ENCODE measurements at places on chromosomes 7 and 10.

- DNase-seq = no peak
Measured at GRCh38 chr7:157658851-157659412, 322.1 kb downstream of the DNAJB6 start.

GRCh38 chr7:88091988-88092675 lies 127.7 kb downstream of the SRI start:
- DNase-seq = no peak

GRCh38 chr10:27319752-27320431 lies 79.3 kb upstream of the ACBD5 start:
- peak; percentile 59 for DNase-seq

DNA sequence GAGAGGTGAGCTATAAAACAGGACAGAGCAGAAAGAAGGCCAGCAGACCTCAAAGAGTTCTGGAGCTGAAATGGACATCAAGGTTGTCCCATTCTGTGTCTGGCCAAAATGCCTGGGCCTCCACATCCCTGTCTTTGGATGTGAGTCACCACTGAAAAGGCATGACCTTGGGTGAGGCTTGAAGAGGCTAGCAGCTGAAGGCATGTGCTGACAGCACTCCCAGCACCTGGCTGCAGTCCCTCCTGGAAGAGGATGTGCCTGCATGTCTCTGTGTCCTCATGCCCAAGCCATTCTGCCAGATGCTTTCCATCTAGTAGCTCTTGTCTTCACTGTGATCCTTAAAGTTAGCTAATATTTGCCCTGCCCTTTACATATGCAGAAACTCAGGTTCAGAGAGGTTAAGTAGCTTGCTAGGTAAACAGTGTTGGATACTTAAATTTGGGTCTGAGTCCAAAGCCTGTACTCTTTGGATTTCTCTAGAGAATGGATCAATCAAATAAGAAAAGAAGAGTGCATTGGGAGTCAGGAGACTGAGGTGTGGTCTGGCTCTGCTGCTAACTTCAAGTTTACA lies 35.8 kb downstream of the HECW1 start:
- no peak for DNase-seq

- no peak for DNase-seq
Measured at GRCh38 chr7:144525956-144526355, 122.5 kb upstream of the NOBOX start.

GRCh38 chr10:60296073-60296472 lies 93.6 kb downstream of the ANK3 start:
- DNase-seq = no peak

GRCh38 chr7:30074422-30075030 lies 46.3 kb downstream of the PLEKHA8 start:
- DNase-seq = peak; percentile 83

- no peak for DNase-seq
Measured at GRCh38 chr10:89861584-89862301, 160.4 kb downstream of the KIF20B start.

DNA sequence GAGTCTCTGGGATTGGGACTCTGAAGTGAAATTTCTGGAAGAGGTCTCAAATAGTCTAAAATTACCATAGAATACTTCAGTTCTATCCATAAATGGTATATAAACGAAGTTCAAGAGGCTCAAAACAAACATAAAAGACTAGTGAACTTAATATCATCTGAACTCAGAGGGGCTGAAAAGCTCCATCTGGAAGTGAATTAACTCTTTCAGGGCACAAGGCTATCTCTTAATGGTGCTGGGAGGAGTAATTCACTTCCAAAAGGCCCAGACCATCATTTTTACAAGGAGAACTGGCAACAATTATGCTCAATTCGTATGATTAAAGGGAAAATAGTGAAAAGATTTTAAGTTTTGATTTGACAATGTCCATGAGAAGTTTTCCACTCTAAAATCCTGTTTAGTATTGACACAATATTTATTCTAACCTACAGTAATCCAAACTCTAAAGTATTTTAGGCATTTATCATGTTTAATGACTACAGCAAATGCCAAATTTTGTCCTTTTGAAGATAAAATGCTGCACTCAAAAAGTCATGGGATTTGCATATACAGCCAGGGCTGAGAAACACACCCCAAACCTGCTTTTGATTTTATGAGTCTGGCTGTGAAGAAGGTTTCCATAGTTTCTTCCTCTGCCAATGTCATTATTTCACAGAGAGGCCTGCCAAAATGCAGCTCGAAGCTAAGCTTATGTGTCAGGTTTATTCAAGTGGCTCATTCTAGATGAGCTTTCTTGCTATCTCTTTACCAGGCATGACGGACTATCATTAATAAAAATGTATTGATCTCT lies 143.9 kb downstream of the HIBADH start:
- DNase-seq = no peak

- DNase-seq = no peak
Measured at GRCh38 chr7:144439717-144440205, 36.3 kb upstream of the NOBOX start.

DNA sequence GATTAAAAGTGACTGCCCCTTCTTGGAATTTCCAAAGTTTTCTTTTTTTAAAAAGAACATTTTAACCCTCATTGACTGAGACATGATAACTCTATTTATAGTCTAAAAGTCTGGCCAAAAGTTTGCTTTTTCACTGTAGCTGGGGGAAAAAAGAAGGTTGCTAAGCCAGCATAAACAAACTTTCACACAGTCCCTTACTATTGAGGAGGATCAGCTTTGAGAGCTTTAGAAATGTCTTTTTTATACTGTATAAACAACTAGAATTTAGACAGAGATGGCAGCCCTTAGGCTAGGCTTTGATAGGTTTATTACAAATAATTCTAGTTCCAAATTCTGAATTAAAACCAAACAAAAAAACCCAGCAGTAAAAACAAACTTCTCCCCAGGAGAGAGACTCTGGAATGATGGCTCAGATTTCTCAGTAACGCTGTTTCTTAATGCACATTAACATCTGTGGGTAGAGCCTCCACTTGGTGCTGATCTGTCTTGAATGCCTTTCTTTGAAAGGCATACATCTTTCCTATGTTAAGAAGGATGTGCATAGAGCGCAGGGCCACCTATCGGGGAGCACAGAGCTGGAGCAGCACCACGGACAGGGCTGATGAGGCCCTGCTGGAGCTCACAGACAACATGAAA lies 100.9 kb upstream of the PDLIM1 start:
- DNase-seq = peak; percentile 56

DNA sequence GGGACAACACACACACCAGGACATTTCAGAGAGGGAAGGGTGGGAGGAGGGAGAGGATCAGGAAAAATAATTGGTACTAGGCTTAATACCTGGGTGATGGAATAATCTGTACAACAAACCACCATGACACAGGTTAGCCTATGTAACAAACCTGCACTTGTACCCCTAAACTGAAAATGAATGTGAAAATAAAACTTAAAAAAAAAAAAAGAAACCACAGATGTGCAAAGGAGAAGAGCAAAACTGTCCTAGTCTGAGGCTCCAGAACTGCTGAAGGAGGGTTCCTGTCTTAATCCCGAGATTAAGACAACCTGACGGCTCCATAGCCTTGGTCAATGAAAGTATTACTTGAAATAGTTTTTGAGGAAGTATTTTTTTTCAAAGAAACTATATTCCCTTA lies 423.0 kb downstream of the NEBL start:
- no peak for DNase-seq

DNA sequence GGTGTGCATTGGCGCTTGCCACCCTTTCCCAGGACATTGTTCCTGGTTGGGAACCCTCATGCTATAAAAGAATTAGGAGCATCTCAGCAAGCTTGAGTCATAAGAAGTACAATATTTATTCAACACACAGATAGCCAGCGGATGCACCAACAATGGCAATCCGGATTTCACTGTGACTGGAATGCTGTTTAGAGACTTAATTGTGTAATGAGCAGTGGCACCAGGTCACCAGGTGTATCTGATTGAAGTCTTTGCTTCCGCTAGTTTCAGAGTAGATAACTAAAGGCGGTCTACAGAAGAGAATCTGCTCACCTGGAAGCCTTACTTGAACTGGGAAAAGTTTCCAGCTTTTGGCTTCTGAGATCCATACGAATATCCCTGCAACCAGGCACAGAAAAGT lies 772.3 kb upstream of the GHITM start:
- DNase-seq = no peak

GRCh38 chr10:26755443-26755903 lies 58.0 kb downstream of the PDSS1 start:
- DNase-seq = peak; percentile 48

- no peak for DNase-seq
Measured at GRCh38 chr10:100968863-100969186, 479 bp upstream of the SEMA4G start.

DNA sequence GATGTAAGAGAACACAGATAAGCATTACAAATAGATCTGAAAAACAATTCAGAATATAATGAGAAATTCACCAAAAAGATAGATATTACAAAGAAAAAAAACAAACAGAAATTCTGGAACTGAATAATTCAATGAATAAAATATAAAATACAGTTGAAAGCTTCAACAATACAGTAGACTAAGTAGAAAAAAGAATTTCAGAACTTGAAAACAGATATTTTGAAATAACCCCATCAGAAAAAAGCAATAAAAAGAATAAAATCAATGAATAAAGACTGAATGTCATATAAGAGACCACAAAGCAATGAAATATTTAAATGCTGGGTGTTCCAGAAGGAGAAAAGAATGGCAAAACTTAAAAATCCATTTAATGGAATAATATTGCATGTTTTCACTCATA lies 611.4 kb upstream of the GHITM start:
- no peak for DNase-seq

GRCh38 chr10:102449321-102450123 lies 1.8 kb downstream of the C10orf95 start:
- peak; percentile 95 for DNase-seq

GRCh38 chr7:105594034-105594433 lies 12.7 kb upstream of the EFCAB10 start:
- DNase-seq = no peak

GRCh38 chr7:108805808-108806397 lies 236.2 kb downstream of the DNAJB9 start:
- peak; percentile 29 for DNase-seq

GRCh38 chr10:79329529-79329928 lies 17.7 kb upstream of the PPIF start:
- DNase-seq = no peak

DNA sequence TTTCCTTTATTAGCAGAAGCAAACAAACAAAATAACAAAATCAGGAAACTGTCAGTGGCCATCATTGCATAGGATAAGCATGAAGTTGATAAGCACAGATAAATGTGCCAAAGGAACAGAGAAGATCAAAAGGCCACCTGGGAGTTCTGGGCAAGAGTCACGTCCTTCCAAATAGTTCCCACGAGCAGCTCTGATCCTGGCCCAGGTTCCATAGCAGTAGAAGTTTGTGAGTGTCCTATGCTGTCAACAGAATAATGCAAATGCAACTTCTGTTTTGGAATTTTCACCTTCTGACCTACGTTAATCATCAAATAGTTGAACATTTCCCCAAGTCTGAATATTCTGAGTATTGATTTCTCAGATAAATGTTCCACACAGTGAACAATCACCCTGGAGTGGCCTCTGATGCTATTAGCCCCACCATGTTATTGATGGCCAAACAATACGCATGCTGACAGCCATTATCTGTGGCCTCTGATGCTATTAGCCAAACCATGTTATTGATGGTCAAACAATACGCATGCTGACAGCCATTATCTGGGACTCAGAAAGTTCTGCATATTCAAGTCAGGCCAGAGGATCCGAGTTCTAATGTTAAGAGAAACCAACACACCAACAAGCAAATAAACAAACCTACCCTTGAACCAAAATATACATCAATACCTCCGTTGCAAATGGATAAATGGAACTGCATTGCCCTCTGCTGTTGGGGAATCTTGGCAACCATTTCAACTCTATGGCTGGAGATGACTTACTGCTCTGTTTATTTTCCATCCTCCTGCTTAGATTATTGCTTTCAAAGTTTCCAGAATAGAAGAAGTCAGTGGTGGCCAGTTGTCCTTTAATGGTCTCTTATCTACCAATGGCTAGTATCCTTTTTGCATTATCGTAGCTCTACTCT lies 63.3 kb downstream of the MRC1 start:
- DNase-seq = peak; percentile 58
